ENCODE measurements at places on chromosomes 4 and X.
A peak's percentile ranks its signal among the peaks of the same experiment; 100 is the strongest.

- H3K27ac ChIP-seq, result no peak overlapping the region
- no peak overlapping the region for H3K4me3 ChIP-seq
- peaks cover 33% of the 10 kb centered on the region for H3K4me1 ChIP-seq
- no peak for DNase-seq
- peaks cover 16% of the 10 kb centered on the region for H3K36me3 ChIP-seq
These were observed 18.3 kb downstream of the SCARB2 start for GRCh38 chr4:76195326-76195725.

DNA sequence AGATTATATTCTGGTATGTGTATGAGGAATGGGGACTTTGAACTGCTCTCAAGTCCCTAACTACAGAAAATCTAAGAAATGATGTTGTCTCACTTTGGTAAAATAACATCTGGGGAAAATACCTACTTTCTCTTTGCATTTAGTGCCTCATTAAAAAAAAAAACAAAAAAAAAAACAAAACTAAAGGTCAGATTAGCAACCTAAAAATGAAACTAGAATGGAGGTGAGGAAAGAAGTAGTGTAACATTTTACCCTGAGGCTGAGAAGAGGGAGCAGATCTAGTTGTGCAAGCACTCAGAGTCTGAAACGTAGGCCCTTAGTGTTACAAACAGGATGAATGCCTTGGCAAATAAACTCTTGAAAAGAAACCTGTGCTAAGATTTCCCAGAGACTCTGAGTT lies 56.0 kb downstream of the VGLL1 start:
- H3K4me3 ChIP-seq, result peak overlapping the region; percentile 4
- peak overlapping the region; percentile 89 for H3K27ac ChIP-seq
- DNase-seq, result no peak
- no peaks in the 10 kb centered on the region for H3K36me3 ChIP-seq
- no peaks in the 10 kb centered on the region for H3K27me3 ChIP-seq

DNA sequence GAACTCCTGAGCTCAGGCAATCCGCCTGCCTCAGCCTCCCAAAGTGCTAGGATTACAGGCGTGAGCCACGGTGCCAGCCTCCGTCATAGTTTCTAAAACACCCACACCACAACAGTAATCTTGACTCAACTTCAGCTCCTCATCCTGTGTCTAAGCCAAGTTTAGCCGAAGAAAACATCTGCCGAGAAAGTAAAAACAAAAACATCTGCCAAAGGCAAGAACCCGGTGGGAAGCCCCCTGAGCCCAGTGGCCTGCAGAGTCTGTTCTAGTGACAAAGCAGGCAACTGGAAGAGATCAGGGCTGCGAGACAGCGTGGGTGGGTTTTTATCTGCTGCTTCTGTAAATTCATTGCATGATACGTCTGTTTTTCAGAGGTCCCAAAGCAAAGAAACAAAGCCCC lies 26.6 kb upstream of the CD99 start:
- no peak overlapping the region for H3K27ac ChIP-seq
- no peaks in the 10 kb centered on the region for H3K27me3 ChIP-seq
- H3K4me1 ChIP-seq, result no peaks in the 10 kb centered on the region
- H3K36me3 ChIP-seq, result peaks cover 4% of the 10 kb centered on the region

GRCh38 chr4:184313702-184314659 lies 96.3 kb upstream of the ENPP6 start:
- peak overlapping the region; percentile 27 for H3K4me3 ChIP-seq
- DNase-seq, result no peak
- H3K27me3 ChIP-seq, result no peaks in the 10 kb centered on the region
- H3K36me3 ChIP-seq, result peaks cover 6% of the 10 kb centered on the region
- H3K27ac ChIP-seq, result peak overlapping the region; percentile 74

GRCh38 chr4:164591666-164592065 lies 162.3 kb upstream of the SMIM31 start:
- H3K27me3 ChIP-seq, result no peaks in the 10 kb centered on the region
- no peaks in the 10 kb centered on the region for H3K4me1 ChIP-seq
- no peak overlapping the region for H3K4me3 ChIP-seq
- DNase-seq, result no peak
- H3K36me3 ChIP-seq, result no peaks in the 10 kb centered on the region

DNA sequence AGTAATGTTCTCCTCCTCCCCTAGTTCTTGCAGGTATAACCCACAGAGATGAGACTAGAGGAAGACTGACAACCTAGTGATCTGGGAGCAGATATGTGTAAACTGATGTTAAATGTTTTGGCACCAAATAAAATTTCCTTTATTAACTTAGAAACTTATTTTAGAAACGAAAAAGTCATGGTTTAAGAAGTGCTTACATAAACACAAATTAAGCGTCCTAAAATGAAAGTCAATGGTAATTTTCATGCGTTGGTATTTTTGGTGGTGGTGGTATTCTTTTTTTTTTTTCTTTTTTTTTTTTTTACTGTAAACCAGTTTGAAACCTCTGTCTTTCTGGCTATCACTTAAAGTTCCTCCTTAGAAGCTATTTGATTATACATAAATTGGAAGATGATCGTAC lies 1438.1 kb upstream of the TENM3 start:
- H3K4me1 ChIP-seq, result no peaks in the 10 kb centered on the region
- no peak for DNase-seq
- no peak overlapping the region for H3K27ac ChIP-seq

DNA sequence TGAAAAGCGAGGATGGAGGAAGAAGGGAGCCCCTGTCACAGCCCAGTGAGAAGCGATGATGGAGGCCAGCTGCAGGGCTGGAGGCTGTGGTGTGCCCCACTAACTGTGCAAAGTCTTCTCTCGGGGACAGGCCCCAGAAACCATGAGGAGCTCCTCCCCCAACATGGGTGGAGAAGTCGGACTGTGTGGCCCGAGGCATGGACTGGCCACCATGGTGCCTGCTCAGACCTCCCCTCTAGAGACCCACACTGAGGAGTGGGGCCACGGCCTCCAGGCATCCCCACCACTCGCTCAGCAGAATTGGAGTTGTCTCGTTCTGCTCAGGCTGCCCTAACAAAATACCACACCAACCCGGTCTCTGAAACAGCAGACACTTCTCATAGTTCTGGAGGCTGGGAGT lies 12.2 kb upstream of the PDE6B start:
- no peaks in the 10 kb centered on the region for H3K27me3 ChIP-seq
- no peak overlapping the region for H3K4me3 ChIP-seq
- no peaks in the 10 kb centered on the region for H3K4me1 ChIP-seq
- no peak for DNase-seq

DNA sequence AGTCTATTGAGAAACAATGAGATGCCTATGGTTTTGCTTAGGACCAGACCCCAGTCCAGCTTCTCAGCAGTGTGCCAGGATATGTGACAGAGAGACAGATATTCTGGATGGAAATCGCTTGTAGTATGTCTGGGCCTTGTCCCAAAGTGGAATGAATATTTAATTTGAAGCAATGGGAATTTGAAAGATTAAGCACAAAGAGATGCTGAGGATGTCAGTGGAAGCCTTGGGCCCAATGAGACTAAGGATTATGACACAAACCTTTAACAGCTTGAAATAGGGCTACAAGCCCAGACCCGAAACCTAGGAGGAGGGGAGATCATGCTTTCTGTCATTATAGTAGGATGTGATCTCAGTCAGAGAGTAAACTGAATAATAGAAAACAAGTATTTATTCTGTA lies 459.2 kb downstream of the FAT4 start:
- DNase-seq, result no peak
- no peak overlapping the region for H3K27ac ChIP-seq
- H3K36me3 ChIP-seq, result no peaks in the 10 kb centered on the region
- H3K4me1 ChIP-seq, result no peaks in the 10 kb centered on the region
- H3K4me3 ChIP-seq, result no peak overlapping the region
- H3K27me3 ChIP-seq, result no peaks in the 10 kb centered on the region

- DNase-seq, result no peak
- H3K4me3 ChIP-seq, result peak overlapping the region; percentile 78
- peaks cover 15% of the 10 kb centered on the region for H3K36me3 ChIP-seq
These were observed 8.1 kb downstream of the SH3BP2 start for GRCh38 chr4:2800691-2801596.
